ENCODE measurements at places on chromosomes 2 and 18.

GRCh38 chr18:3595369-3596273 is 145.6 kb downstream of the TGIF1 start:
- DNase-seq: no peak

- DNase-seq: no peak
Observed at GRCh38 chr2:169038338-169038757, 7.2 kb upstream of the ABCB11 start.

- no peak for DNase-seq
Observed at GRCh38 chr2:40773291-40773690, 321.4 kb upstream of the SLC8A1 start.

GRCh38 chr2:222297600-222297935 is 1.2 kb downstream of the PAX3 start:
- no peak for DNase-seq

GRCh38 chr2:86650188-86650587 is 26.5 kb upstream of the RNF103 start:
- no peak for DNase-seq
